ENCODE measurements at places on chromosomes 13 and 19.

DNA sequence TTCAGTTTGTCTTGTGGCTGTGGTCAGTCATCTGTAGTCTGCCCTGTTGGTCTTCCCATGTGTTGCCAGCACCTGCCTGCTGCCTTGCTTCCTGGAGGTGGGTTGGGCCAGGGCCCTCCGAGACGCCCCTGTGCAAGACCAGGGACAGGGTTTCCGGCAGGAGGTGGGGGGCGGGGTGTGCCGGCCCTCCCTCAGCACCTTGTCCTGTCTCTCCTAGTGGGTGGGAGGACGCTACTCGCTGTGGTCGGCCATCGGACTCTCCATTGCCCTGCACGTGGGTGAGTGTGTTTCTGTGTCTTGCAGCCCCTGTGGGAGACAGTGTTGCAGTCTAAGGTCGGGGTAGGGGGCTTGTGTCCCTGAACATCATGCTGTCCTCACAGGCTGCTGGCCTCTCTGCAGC lies 11.2 kb upstream of the PDCD2L start:
- no peak for DNase-seq

GRCh38 chr13:76832258-76832988 lies 53.8 kb downstream of the KCTD12 start:
- no peak for DNase-seq

GRCh38 chr19:47561440-47562057 lies 11.4 kb downstream of the ZNF541 start:
- DNase-seq, result no peak

GRCh38 chr13:43657485-43657884 lies 129.3 kb downstream of the ENOX1 start:
- no peak for DNase-seq

DNA sequence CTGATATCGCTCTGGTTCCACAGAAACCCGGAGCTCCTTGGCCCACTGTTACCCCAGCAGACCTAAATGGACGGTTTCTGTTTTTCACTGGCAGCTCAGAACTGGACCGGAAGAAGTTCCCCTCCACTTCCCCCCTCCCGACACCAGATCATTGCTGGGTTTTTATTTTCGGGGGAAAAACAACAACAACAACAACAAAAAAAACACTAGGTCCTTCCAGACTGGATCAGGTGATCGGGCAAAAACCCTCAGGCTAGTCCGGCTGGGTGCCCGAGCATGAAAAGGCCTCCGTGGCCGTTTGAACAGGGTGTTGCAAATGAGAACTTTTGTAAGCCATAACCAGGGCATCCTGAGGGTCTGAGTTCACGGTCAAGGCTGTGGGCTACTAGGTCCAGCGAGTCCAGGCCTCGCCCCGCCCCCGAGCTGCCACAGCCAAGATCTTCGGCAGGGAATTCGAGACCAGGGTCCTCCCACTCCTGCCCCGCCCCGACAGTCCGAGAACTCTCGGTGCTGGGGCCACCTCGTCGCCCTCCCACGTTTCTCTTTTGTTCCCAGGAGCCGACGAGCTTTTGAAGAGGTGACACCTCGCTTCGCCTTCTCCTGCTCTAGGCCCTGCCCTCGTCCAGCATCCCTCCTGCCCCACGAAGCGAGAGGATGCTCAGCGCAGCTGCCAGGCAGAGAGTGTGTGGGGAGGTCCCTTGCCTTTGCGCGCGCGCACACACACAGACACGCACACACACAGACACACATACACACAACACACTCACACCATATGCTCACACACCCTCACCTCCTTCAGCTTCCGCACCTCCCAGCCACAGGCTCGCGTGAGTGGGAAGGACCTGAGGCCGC lies 8.8 kb downstream of the ZIC2 start:
- DNase-seq, result no peak

DNA sequence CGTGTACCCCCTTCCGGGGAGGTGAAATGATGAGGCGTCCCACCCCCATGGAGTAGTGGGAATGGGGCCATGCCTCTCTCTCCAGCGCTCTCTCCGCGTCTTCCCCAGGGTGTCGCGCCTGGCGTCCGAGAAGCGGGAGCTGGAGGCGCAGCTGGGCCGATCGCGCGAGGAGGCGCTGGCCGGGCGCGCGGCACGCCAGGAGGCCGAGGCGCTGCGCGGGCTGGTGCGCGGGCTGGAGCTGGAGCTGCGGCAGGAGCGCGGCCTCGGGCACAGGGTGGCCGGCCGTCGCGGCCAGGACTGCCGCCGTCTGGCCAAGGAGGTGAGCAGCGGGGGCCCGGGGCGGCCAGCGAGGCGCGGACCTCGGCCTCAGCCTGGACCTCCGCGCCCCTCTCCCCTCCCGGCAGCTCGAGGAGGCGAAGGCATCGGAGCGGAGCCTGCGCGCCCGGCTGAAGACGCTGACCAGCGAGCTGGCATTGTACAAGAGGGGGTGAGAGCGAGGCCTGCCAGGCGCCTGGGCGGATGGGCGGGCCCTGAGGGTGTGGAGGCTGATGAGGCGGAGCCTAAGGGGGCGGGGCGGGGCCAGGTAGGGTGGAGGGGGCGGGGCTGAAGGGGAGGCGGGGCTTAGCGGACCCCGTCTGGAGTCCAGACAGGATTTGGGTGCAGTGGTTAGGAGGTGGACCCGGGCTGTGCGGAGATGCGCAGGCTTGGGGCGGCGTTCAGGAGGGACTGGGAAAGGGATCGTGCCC lies 7.7 kb downstream of the PGLYRP1 start:
- DNase-seq, result peak; percentile 23

- no peak for DNase-seq
These were observed 483.7 kb downstream of the TSHZ3 start for GRCh38 chr19:30865511-30865910.

GRCh38 chr13:66506051-66506777 lies 723.9 kb downstream of the PCDH9 start:
- no peak for DNase-seq

- DNase-seq, result no peak
These were observed 21.5 kb upstream of the OXGR1 start for GRCh38 chr13:97015661-97016350.

DNA sequence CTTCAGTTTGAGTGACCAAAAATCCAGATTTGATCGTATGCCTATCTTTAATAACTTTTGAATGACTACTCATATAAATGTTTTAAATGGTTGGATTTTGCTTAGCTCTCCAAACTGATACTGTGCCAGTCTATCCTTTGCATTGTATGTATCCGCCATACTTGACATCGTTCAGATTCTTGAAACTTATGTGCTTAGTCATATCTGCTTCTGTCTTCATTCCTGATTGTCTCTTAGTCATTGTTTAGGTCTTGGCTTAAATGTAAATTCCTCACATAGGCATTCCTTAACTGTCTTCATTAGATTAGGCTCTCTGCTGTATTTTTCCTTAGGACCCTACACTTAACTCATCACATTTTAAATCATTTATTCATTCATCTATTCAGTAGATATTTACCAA lies 126.0 kb downstream of the PCCA start:
- DNase-seq, result peak; percentile 44

DNA sequence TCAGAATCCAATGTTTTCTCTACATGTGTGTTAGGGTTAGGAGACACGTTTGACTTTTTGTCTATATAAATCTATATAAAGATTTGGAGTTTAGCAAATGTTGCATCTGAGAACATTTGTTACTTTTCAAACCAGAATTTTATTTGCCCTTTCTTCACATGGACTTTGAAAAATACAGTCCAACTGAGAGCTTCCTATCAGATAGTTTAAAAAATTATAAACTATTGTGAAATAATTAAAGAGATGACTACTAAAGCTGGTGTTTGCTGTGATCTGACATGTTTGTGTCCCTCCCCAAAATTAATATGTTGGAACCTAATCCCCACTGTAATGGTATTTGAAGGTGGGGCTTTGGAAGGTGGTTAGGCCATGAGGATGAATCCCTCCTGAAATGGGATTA lies 297.1 kb downstream of the ITGBL1 start:
- DNase-seq, result no peak

GRCh38 chr13:110698689-110699088 lies 7.2 kb downstream of the CARS2 start:
- no peak for DNase-seq

DNA sequence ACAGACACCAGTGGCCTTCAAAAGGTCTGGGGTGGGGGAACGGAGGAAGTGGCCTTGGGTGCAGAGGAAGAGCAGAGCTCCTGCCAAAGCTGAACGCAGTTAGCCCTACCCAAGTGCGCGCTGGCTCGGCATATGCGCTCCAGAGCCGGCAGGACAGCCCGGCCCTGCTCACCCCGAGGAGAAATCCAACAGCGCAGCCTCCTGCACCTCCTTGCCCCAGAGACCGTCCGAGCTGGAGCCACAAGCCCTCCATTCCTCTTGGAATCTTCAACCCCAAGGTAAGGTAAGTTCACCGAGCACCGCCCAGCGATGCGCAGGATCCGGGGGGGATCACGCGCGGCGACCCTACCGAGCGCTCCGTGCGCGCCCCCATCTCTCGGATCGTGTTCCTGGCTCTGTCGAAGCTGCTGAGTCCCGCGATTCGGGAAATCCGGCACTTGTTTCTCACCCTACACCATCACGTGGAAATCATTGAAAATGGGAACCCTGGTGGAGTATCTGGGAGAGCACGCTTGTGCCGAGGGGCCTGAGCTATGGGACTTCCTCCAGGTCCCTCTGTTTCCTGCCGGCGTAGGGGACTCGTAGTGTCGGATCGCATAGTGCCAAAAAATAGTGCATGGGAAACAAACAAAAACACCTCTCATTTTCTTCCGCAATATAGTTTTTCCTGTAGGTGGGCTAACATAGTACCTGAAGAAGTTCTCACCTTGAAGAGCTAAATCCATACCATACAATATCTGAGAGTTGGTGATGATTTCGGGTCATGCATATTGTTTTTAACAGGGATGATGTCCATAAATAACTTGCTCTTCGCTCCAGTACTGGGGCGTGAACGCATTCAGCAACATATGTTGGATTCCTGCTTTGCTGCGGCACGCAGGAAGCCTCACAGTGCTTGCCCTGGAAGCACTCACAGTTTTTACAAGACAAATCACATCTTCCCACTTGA lies 9.3 kb downstream of the PDX1 start:
- DNase-seq, result no peak

- no peak for DNase-seq
These were observed 190.9 kb downstream of the KLF12 start for GRCh38 chr13:73943137-73943964.
